ENCODE measurements at places on chromosomes 7 and 10.

- no peaks in the 10 kb centered on the region for H3K36me3 ChIP-seq
- H3K27ac ChIP-seq, result no peak overlapping the region
- H3K4me1 ChIP-seq, result no peaks in the 10 kb centered on the region
- no peak for DNase-seq
- no peaks in the 10 kb centered on the region for H3K27me3 ChIP-seq
- no peak overlapping the region for H3K4me3 ChIP-seq
These were observed 68.6 kb downstream of the C7orf25 start for GRCh38 chr7:42843205-42843800.

DNA sequence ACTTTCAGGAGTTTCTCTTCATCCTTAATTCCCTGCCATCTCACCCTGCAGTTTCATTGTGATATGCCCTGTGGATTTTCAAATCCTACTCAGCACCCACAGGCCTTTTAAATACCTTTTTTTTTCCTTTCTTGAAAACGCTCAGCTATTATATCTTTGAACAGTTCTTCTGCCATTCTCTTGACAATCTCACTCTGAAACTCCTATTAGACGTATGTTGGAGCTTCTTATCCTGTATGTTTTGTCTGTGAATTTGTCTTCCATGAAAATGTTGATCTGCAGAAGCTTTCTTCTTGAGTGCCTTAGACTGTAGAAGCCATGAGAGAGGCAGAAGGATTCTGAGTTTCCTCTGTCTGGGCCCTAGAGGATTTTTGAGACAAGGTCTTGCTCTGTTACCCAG lies 18.9 kb upstream of the YAE1 start:
- H3K4me1 ChIP-seq, result no peaks in the 10 kb centered on the region
- H3K27me3 ChIP-seq, result no peaks in the 10 kb centered on the region
- DNase-seq, result no peak
- H3K4me3 ChIP-seq, result no peak overlapping the region
- H3K36me3 ChIP-seq, result no peaks in the 10 kb centered on the region
- no peak overlapping the region for H3K27ac ChIP-seq

GRCh38 chr10:13614530-13615332 lies 28.0 kb downstream of the PRPF18 start:
- H3K4me3 ChIP-seq, result no peak overlapping the region
- H3K4me1 ChIP-seq, result no peaks in the 10 kb centered on the region
- H3K27ac ChIP-seq, result no peak overlapping the region

- no peaks in the 10 kb centered on the region for H3K36me3 ChIP-seq
- no peak overlapping the region for H3K27ac ChIP-seq
These were observed 40.4 kb downstream of the CLEC2L start for GRCh38 chr7:139563856-139564255.

DNA sequence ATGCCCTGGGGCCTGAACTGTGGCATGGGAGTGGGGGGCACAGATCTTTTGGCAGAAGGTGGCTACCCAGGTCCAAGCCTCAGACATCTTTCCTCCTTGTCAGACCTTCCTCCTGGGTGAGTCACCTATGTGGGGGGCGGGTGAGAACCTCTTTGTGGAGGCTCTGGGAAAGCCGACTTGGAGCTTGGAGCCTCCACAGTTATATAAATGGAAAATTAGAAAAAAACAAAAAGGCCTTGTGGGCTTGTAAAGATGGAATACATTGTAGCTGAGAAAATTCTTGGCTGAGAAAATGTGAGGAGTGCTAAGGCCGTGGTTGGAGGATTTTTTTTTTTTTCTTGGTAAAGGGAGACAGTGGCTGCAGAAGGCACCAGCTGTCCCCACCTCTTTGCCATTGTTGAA lies 292.5 kb downstream of the CCDC3 start:
- H3K4me3 ChIP-seq, result no peak overlapping the region
- DNase-seq, result no peak
- peaks cover 3% of the 10 kb centered on the region for H3K4me1 ChIP-seq
- no peak overlapping the region for H3K27ac ChIP-seq
- H3K27me3 ChIP-seq, result no peaks in the 10 kb centered on the region

- no peak overlapping the region for H3K27ac ChIP-seq
- no peaks in the 10 kb centered on the region for H3K36me3 ChIP-seq
- H3K27me3 ChIP-seq, result no peaks in the 10 kb centered on the region
- H3K4me3 ChIP-seq, result no peak overlapping the region
These were observed 72.4 kb downstream of the AGMO start for GRCh38 chr7:15489383-15489782.

DNA sequence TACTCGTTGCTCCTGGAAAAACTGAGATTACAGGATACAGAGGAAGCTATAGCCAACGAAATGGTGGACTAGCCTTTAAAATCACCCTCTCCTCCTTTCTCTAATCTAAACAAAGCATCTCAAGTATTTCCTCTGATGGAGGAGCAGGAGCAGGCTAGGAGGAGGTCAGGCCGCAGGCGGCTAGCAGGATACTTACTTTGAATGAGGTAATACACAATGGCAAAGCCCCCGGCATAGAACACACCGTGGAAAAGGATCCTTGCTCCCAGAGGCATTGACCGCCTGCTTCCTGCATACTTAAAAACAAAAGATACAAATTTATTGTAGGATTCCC lies 64.4 kb downstream of the STK17A start:
- no peak for DNase-seq
- peaks cover 94% of the 10 kb centered on the region for H3K4me1 ChIP-seq
- H3K36me3 ChIP-seq, result peaks cover 40% of the 10 kb centered on the region
- H3K27ac ChIP-seq, result peak overlapping the region; percentile 87

- no peak overlapping the region for H3K4me3 ChIP-seq
- DNase-seq, result no peak
These were observed 166.2 kb upstream of the FAM3C start for GRCh38 chr7:121562259-121562658.

- H3K36me3 ChIP-seq, result no peaks in the 10 kb centered on the region
- H3K27me3 ChIP-seq, result no peaks in the 10 kb centered on the region
- peak; percentile 45 for DNase-seq
These were observed 138.4 kb upstream of the TNS3 start for GRCh38 chr7:47720141-47720906.

DNA sequence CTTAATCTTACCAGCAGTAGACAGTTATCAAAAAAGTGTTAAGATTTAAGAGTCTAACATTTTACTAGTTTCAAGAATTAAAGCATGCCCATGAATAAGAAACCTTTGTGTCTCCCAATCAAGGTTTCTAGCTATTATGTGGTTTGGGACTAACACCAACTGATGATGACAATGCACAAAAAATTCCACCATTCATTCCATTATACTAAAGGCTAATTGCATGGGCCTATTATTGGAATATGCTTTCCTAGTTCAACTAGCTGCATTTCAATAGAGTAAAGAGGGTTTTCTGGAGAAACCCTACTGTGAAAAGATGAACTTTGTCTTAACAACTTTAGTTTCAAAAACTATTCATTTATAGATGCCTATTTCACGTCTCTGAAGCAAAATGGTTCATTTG lies 44.6 kb downstream of the UBE2H start:
- H3K27me3 ChIP-seq, result no peaks in the 10 kb centered on the region
- peaks cover 50% of the 10 kb centered on the region for H3K4me1 ChIP-seq
- H3K4me3 ChIP-seq, result no peak overlapping the region
- peaks cover 15% of the 10 kb centered on the region for H3K36me3 ChIP-seq

DNA sequence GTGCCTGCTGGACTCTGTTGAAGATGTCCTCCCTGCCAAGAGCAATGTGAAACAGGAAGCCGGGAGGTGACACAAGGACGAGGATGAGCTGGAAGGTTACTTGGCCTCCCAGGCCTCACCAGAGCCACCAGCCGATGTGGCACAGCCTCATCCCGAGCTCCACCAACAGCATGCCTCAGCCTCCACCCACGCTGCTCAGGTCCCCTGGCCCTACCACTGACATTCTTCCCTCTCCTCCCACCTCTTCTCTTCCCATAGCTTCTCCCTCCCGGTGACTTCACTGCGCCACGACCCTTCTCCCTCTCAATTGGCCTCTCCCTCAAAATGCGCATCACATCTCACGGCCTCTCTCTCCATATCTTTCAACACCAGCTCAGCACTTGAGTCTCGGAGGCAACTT lies 249.9 kb downstream of the SKAP2 start:
- no peak overlapping the region for H3K27ac ChIP-seq
- H3K27me3 ChIP-seq, result no peaks in the 10 kb centered on the region
- H3K4me1 ChIP-seq, result no peaks in the 10 kb centered on the region
- no peak overlapping the region for H3K4me3 ChIP-seq

- H3K27me3 ChIP-seq, result no peaks in the 10 kb centered on the region
- DNase-seq, result no peak
- no peak overlapping the region for H3K27ac ChIP-seq
- no peaks in the 10 kb centered on the region for H3K4me1 ChIP-seq
- no peaks in the 10 kb centered on the region for H3K36me3 ChIP-seq
- H3K4me3 ChIP-seq, result no peak overlapping the region
These were observed 33.0 kb downstream of the WIPF3 start for GRCh38 chr7:29839302-29839701.

GRCh38 chr7:154906201-154906600 lies 96.7 kb downstream of the PAXIP1 start:
- DNase-seq, result no peak
- H3K27me3 ChIP-seq, result no peaks in the 10 kb centered on the region
- no peak overlapping the region for H3K4me3 ChIP-seq
- no peak overlapping the region for H3K27ac ChIP-seq
- H3K4me1 ChIP-seq, result no peaks in the 10 kb centered on the region

DNA sequence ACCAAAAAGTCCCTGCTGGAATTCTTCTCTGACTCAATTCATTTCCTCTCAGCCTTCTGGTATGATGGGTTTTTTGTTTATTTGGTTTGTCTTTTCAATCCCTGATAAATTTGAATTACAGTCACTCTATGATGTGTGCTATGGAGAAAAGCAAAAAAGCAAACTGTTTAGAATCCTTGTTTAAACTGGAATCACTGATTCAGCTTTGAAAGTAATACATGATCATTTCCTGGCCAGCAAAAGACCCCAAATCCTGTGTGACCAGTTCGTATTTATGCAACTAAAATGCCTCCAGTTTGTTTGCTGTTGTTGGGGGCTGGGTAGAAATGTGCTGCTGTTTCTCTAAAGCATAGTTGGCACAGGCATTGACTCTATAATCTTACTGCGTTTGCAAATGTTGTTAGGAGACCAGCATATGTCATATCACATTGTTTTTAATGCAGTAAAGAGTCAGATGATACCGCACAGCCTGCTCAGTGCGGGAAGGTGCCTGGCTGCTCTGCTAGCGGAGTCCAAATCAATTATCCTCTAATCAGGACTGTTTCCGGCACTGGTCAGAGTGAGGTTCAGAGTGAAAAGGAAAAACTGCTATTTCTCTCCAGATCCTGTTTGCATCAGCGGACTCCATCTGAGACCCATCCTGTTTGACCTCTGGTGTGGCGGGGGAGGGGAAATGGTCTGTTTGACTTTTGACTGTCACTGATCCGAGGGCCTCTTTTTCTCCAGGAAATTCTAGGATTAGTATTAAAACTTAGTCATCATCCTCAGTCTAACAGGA lies 40.6 kb upstream of the ADD3 start:
- H3K36me3 ChIP-seq, result no peaks in the 10 kb centered on the region
- H3K27ac ChIP-seq, result no peak overlapping the region
- H3K27me3 ChIP-seq, result no peaks in the 10 kb centered on the region
- H3K4me3 ChIP-seq, result no peak overlapping the region
- no peak for DNase-seq
- H3K4me1 ChIP-seq, result no peaks in the 10 kb centered on the region

GRCh38 chr7:86453454-86453853 lies 190.3 kb upstream of the GRM3 start:
- H3K4me3 ChIP-seq, result no peak overlapping the region
- no peak for DNase-seq
- no peaks in the 10 kb centered on the region for H3K36me3 ChIP-seq
- no peaks in the 10 kb centered on the region for H3K4me1 ChIP-seq
- no peak overlapping the region for H3K27ac ChIP-seq

DNA sequence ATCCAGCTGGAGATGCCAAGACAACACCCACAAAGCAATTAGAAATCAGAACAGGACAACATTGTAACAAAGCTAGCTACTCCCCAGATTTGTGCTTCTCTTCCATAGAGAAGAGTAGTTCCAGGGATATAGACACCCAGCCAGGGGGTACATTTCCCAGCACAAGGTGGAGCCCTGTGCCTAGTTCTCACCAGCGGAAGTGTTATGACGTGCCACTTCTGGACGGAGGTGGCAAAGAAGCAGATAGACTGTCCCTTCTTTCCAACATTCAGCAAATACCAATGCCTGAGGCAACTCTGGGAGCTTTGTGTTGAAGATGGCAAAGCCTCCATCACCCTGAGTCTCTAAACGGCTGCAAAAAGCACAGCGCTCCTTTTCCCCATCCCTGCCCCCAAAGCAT lies 23.4 kb upstream of the GSAP start:
- H3K36me3 ChIP-seq, result no peaks in the 10 kb centered on the region
- DNase-seq, result no peak
- H3K4me1 ChIP-seq, result no peaks in the 10 kb centered on the region
- H3K27ac ChIP-seq, result no peak overlapping the region
- no peaks in the 10 kb centered on the region for H3K27me3 ChIP-seq
- H3K4me3 ChIP-seq, result no peak overlapping the region

GRCh38 chr10:69172241-69172982 lies 7.6 kb upstream of the SUPV3L1 start:
- H3K27ac ChIP-seq, result no peak overlapping the region
- peaks cover 3% of the 10 kb centered on the region for H3K4me1 ChIP-seq
- H3K27me3 ChIP-seq, result no peaks in the 10 kb centered on the region
- peaks cover 14% of the 10 kb centered on the region for H3K36me3 ChIP-seq
- H3K4me3 ChIP-seq, result no peak overlapping the region

- no peak overlapping the region for H3K4me3 ChIP-seq
- H3K36me3 ChIP-seq, result no peaks in the 10 kb centered on the region
- no peaks in the 10 kb centered on the region for H3K4me1 ChIP-seq
- H3K27ac ChIP-seq, result no peak overlapping the region
These were observed 47.2 kb upstream of the MKI67 start for GRCh38 chr10:128173386-128173785.

GRCh38 chr7:29723599-29723998 lies 82.7 kb upstream of the WIPF3 start:
- H3K36me3 ChIP-seq, result no peaks in the 10 kb centered on the region
- no peaks in the 10 kb centered on the region for H3K4me1 ChIP-seq
- H3K27ac ChIP-seq, result no peak overlapping the region
- no peaks in the 10 kb centered on the region for H3K27me3 ChIP-seq

GRCh38 chr7:151115121-151115835 lies 29.0 kb downstream of the AGAP3 start:
- no peaks in the 10 kb centered on the region for H3K36me3 ChIP-seq
- no peak overlapping the region for H3K27ac ChIP-seq
- peaks cover 6% of the 10 kb centered on the region for H3K4me1 ChIP-seq
- H3K4me3 ChIP-seq, result no peak overlapping the region
- DNase-seq, result no peak

DNA sequence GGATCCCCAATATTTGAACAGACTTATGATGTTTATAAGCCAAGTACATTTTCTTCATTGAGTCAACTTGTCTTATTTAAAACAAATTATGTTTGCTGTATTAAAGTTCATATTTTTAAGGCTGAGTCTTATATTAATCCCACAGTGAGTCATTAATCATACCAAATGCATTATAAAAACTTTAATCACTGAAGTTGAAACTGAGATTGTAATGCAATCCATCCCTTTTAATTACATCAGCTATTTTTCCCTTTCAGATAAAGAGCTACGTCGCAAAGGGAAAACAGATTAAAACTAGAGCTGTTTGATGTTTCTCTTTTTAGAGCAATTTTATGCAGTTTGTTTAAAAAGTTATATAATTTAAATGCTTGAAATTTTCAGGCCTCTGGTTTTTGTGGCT lies 183.0 kb downstream of the ARID5B start:
- no peak for DNase-seq
- peaks cover 8% of the 10 kb centered on the region for H3K36me3 ChIP-seq
- H3K27me3 ChIP-seq, result no peaks in the 10 kb centered on the region
- H3K4me3 ChIP-seq, result no peak overlapping the region
- no peak overlapping the region for H3K27ac ChIP-seq
- peaks cover 65% of the 10 kb centered on the region for H3K4me1 ChIP-seq
